ENCODE measurements at places on chromosomes 11 and 22. TPM values are rescaled to one million over a fixed set of nuclear protein-coding genes. Genes with fewer than 3 reads are reported as not detected.

CATSPERZ gene
- not detected for total RNA-seq

OR52E8 gene
- total RNA-seq, result not detected

CARS1 gene
- total RNA-seq, result 87.9 TPM

OR52I2 gene
- total RNA-seq, result not detected

DERL3 gene
- 0.83 TPM for total RNA-seq

CD6 gene
- not detected for total RNA-seq
